Thoracic aorta (tissue), 2 donors: ENCODE measurements at places on chromosomes 3 and 15. TPM values are rescaled to one million over a fixed set of nuclear protein-coding genes. Genes with fewer than 3 reads are reported as not detected.

The TARS3 gene
- 20.5 TPM for total RNA-seq

The UROC1 gene
- total RNA-seq = not detected

The ZNF860 gene
- total RNA-seq = 0.71 TPM

GRCh38 chr15:82621970-82622369 lies 25.2 kb downstream of the CPEB1 start:
- DNase-seq = no peak

The CAMKV gene
- total RNA-seq = not detected

GRCh38 chr15:79370716-79371115 lies 59.8 kb downstream of the TMED3 start:
- DNase-seq = no peak

DNA sequence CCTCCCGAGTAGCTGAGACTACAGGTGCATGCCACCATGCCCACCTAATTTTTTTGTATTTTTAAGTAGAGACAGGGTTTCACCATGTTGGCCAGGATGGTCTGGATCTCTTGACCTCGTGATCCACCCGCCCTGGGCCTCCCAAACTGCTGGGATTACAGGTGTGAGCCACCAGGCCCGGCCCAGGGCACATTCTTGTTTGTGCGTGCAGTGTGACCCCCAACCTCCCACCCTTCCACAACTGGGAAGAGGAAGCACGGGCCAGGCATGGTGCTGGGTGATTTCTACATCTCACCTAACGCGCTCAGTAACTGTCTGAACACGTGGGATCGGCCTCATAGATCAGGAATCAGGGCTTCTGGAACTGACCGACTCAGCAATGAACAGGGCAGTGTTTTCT lies 48.0 kb downstream of the KLHL6 start:
- no peak for DNase-seq

The CPEB1 gene
- total RNA-seq = 2.8 TPM

DNA sequence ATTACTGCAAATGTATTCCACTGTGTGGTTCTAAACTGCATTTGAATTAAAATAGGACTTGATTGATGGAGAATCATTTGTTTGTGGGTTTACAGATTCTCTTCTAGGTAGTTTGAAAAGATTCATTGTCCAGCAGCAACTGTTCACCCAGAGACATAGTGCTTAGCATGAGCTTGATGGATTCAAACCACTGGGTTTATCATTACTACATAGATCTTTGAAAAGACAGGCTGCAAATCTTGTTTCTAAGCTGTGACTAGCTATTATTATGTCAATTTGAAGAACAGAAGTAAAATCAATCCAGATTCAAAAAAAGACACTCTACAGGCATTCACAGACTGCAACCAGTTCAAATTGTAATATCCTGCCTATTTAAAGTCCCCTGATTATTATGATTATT lies 49.8 kb downstream of the MBNL1 start:
- no peak for DNase-seq
